Hematopoietic multipotent progenitor cell treated with erythropoietin and hydrocortisone succinate and interleukin-3 and kit ligand, for 15 days (in vitro differentiated cells): ENCODE measurements at places on chromosomes 7 and 10.
A peak's percentile ranks its signal among the peaks of the same experiment; 100 is the strongest.

GRCh38 chr10:42898037-42898960, 115.7 kb downstream of the BMS1 start:
- DNase-seq = no peak

- no peak for DNase-seq
Measured at GRCh38 chr7:139909379-139910050, 80.5 kb downstream of the TBXAS1 start.

DNA sequence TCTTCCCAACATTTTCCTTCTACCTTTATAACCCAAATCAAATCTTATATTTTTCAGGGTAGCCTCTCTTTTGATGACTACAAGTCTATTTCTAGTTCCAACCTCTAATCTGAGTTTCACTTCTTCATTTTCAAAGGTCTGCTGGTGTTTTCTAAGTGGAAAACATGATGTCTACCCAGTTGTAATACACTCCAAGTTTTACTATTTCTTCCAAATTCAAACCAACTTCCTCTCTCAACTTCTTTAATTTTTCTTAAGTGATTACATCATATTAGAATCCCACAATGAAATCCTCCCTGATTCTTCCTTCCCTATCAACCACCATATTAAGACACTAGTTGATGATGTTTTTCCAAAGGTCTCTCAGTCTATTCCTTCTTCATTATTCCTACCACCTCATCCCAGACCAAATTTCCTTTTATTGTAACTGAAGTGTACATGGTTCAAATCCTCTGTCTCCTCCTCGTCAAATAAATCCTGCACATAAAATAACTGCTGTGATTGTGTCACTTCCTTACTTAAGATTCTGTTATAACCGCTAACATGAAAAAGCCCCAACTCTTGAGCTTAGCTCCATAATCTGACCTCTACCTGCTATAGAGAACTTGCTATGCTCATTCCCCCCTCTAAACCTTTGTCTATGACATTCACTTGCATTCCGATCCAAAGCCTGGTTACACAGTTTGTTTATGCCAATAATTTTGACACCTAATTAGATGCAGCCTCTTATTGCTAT, 12.7 kb downstream of the TAS2R38 start:
- no peak for DNase-seq

DNA sequence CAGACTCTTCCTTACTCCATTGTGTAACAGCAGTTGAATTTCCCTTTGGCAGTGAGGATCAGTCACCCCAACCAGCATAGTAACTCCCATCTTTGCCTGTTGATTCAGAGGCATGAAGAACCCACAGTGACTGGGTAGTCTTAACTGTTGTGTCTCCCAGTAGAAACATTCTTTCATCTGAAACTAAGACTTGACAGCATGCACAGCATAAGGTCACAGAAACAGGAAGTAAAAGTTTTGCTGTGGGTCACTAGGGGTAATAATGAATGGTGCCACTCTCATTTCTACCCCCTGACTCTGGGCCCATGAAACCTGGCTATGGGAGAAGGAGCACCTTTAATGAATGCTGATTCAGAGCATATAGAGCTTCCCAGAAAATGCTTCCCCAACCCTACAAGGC, 8.3 kb upstream of the FRMPD2 start:
- no peak for DNase-seq

- no peak for DNase-seq
Measured at GRCh38 chr7:144487901-144488300, 84.4 kb upstream of the NOBOX start.

DNA sequence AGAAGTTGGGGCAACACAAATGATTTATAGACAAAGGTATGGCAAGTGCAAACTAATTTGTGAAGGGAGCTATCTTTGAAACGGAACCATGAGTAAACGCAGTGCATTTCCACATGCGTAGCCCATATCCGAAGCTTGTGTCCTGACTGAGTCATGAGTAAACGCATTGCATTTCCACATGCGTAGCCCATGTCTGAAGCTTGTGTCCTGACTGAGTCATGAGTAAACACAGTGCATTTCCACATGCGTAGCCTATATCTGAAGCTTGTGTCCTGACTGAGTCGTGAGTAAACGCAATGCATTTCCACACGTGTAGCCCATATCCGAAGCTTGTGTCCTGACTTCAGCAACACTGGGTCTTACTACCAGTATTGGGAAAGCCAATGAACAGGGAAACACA, 95.0 kb downstream of the CELF2 start:
- no peak for DNase-seq

GRCh38 chr10:130498934-130499333, 362.7 kb downstream of the GLRX3 start:
- no peak for DNase-seq

GRCh38 chr10:98308669-98309365, 40.8 kb upstream of the LOXL4 start:
- DNase-seq = no peak

GRCh38 chr7:105877736-105878135, 1.3 kb upstream of the ATXN7L1 start:
- no peak for DNase-seq

DNA sequence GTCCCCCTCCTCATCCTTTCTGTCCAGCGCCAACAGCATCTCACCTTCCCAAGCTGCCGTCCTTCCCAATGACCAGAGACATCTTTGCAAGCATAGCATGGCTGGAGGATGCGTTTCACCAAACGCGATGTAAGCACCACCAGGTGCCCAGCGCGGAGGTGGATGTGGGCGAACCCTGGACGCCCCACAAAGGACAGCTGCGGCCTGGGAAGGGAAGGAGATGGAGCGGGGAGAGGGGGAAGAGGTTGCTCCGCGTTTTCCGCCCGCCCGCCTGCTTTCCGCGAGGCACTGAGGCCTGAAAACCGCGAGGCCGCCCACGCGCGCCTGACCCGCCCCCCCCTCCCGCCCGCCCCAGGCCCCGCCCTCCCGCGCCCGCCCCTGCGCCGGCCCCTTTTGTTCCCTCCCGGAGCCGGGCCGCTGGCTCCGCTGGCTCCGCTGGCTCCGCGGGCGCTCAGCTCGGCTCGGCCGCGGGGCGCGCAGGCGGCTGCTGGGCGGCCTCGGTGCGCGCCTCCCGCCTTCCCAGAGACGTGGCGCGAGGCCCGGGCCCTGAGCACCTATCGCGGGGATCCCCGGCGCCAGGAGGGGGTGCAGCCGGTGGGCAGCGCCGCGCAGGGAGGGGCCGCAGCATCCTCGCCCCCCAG, at the start of gene CLIP2:
TSS of gene CLIP2 (plus strand) at position 390 of the 641 bp plus-strand sequence. CDS start 28,140 bp downstream, outside the sequence.
- DNase-seq = peak; percentile 67

DNA sequence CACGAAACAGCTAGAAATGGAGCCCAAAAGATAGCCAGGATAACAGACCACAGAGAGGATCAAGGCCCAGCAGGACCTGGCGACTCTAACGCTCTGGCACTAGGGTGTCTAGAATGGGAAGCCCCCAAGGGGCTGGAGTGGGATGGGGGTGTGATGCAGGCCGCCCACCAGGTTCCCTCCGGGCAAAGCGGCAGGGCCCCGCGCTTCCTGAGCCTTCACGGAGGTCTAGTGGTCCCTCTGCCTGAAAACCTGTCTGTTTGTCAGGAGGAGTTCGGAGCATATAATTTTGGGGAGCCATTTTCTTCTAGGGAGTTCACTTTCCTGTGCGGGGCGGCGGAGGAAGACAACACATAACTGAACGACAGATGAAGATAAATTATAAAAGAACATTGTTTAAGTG, 48.2 kb upstream of the FXYD4 start:
- DNase-seq = no peak

- DNase-seq = no peak
Measured at GRCh38 chr7:138625084-138625848, 75.9 kb downstream of the SVOPL start.

GRCh38 chr7:22787951-22788350, 34.7 kb downstream of the TOMM7 start:
- DNase-seq = no peak

GRCh38 chr10:3761021-3761686, 23.9 kb downstream of the KLF6 start:
- no peak for DNase-seq

DNA sequence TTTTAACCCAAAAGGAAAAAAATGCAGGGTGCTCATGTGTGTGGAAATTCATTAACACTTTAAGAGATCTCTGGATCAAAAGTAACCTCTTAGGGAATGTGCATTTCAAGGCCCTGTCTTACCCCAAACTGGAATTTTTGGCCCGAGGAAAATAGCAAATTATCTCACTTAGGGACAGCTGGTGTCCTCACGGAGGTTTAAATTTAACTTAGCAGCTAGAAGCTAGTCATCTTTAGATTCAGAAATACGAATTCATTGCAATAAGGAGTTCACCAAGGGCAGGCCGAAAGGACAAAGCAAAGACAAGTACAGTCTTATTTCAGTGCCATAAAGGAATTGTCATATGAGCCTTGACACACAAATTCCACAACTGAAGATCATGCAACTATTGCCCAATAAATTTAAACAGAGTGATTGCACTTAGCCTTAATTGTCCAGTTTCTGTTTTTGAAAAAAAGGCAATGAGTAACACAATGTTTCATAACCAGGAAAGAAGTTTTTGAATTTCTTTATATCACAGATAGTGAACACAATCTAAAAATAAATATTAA, 22.4 kb upstream of the SEMA3C start:
- no peak for DNase-seq

DNA sequence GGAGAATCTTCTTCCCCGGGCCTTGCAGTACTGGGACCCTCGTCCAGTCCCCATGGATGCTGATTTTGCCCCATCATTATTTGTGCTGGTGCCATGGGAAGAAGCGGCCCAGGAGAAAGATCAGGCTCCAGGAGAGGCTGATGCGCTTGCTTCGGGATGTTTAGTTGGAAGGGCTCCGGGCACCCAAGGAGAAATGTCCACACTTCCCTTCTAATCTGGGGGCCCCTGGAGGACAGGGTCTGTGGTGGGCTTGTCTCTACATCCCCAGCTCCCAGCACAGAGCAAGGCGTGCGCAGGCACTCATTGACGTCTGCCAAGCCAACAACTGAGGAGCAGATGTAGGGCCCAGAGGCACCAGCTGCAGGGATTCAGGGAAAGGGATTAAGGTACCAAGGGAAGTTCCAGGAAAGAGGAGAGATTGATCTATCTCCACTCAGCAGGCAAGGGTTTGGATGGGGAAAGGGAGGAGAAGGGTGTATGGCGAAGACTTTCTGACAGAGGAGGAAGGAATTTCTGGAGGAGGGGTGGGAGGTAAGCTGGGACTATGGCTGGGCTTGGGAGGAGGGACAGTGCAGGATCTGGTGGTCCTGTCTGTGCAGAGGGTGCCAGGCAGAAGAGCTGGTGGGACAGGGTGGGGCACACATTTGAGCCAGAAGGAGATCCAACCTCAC, 38.7 kb upstream of the LEP start:
- DNase-seq = no peak
